ENCODE measurements at places on chromosomes 13 and 19. TPM values are rescaled to one million over a fixed set of nuclear protein-coding genes. Genes with fewer than 3 reads are reported as not detected.

DNA sequence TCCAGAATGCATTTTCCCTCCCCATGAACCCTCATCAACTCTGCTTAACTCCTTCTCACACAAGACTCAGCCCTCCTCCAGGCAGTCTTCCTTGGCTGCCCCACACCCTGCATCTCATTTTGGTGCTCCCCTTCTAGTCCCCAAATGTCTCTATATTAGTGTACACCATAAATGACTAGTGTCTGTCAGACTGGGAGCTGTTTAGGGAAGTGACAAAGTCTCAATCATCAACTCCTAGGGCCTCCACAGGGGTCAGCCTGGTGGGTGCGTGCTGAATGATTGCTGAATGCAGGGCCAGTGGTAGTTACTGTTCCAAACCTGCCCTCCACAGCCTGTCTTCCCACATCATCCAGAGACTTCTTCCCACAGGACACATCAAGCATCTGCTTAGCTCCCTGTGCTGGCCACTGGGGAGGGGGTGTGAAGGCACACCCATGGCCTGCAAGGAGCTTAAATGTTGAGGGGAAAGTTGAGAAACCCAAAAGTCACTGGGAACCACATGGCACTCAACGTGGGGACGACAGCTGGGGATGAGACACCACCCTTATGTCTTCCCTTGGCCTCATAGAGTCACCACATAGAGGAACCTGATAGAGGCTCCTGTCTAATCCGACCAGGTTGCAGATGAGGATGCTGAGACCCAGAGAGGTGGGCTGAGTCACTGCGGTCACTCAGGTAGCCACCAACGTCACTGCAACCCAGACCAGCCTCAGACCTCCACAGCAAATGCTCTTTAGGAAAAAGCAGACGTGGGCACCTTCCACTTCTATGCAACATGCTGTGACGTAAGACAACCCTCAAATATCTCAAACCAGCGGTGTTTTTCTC lies 79.3 kb upstream of the TM9SF2 start:
- no peak for DNase-seq
- H3K4me3 ChIP-seq: no peak overlapping the region
- no peak overlapping the region for H3K27ac ChIP-seq
- no peaks in the 10 kb centered on the region for H3K36me3 ChIP-seq

IGFL3 gene
- not detected for total RNA-seq

DNA sequence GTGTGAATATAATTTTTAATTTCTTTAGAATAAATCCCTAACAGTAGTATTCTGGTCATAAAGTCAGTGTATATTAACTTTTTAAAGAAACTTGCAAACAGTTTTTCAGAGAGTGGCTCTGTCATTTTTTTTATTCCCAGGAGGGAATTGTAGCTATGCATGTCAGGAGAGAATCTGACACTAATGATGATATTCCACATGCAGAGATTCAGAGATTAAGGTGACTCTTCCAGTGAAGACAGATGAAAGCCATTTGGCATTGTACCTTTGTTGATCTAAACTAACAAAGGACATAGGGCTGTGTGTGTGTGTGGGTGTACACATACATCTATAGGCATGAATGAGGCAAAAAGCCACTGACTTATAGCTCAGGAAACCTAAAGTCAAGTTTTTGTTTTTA lies 99.9 kb downstream of the TNFSF13B start:
- DNase-seq: no peak
- no peak overlapping the region for H3K27ac ChIP-seq
- no peak overlapping the region for H3K4me3 ChIP-seq
- peaks cover 51% of the 10 kb centered on the region for H3K27me3 ChIP-seq
- no peaks in the 10 kb centered on the region for H3K4me1 ChIP-seq
- no peaks in the 10 kb centered on the region for H3K36me3 ChIP-seq

- H3K4me3 ChIP-seq: no peak overlapping the region
- no peaks in the 10 kb centered on the region for H3K36me3 ChIP-seq
- peak overlapping the region; percentile 6 for H3K27ac ChIP-seq
- peaks cover 30% of the 10 kb centered on the region for H3K4me1 ChIP-seq
- H3K27me3 ChIP-seq: no peaks in the 10 kb centered on the region
These were observed 640.1 kb upstream of the KLF12 start for GRCh38 chr13:74774264-74774663.

DNA sequence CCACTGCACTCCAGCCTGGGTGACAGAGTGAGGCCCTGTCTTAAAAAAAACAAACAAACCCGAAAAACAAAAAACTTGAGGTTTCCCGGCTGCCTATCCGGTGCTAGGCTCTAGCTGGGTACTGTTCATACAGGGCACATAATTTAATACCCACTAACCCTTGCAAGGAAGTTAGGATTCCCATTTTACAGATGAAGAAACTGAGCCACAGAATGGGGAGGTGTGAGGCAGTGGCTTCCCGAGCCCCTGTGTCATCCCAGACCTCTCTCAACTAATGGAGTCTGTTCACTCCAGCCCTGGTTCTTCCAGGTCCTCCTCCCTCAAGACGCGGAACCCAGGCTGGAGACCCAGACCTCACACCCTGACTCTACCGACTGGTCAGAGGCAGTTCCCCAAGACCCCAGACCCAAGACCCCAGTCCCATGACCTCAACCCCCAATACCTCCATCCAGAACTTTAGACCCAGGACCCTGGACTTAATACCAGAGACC lies 576 bp downstream of the APBA3 start:
- H3K4me3 ChIP-seq: peak overlapping the region; percentile 96
- H3K27ac ChIP-seq: peak overlapping the region; percentile 98
- no peaks in the 10 kb centered on the region for H3K27me3 ChIP-seq
- peaks cover 25% of the 10 kb centered on the region for H3K4me1 ChIP-seq
- H3K36me3 ChIP-seq: peaks cover 3% of the 10 kb centered on the region

- H3K27ac ChIP-seq: no peak overlapping the region
- no peaks in the 10 kb centered on the region for H3K4me1 ChIP-seq
- DNase-seq: peak; percentile 63
- no peaks in the 10 kb centered on the region for H3K36me3 ChIP-seq
- H3K27me3 ChIP-seq: no peaks in the 10 kb centered on the region
These were observed 41.7 kb downstream of the ZNF85 start for GRCh38 chr19:20964798-20965197.

GRCh38 chr13:85197431-85197830 lies 601.8 kb downstream of the SLITRK6 start:
- no peak for DNase-seq
- H3K27ac ChIP-seq: no peak overlapping the region
- H3K4me3 ChIP-seq: no peak overlapping the region
- no peaks in the 10 kb centered on the region for H3K27me3 ChIP-seq
- no peaks in the 10 kb centered on the region for H3K4me1 ChIP-seq

- H3K27me3 ChIP-seq: no peaks in the 10 kb centered on the region
- H3K36me3 ChIP-seq: no peaks in the 10 kb centered on the region
- no peak overlapping the region for H3K27ac ChIP-seq
These were observed 56.0 kb downstream of the ZNF536 start for GRCh38 chr19:30428092-30428680.

PRODH2 gene
- total RNA-seq: not detected

GRCh38 chr13:114314074-114314912 lies at the start of gene CHAMP1:
CHAMP1 (plus strand) TSS chr13:114314503; CDS start chr13:114323843, 9,340 bp downstream.
- H3K4me1 ChIP-seq: peaks cover 48% of the 10 kb centered on the region
- peak within 1 kb of the TSS; percentile 85 for H3K4me3 ChIP-seq
- DNase-seq: peak; percentile 98
- no peaks in the 10 kb centered on the region for H3K27me3 ChIP-seq

SPACA7 gene
- total RNA-seq: not detected

GRCh38 chr19:41784743-41785142 lies 11.6 kb upstream of the CEACAM3 start:
- H3K4me3 ChIP-seq: no peak overlapping the region
- no peaks in the 10 kb centered on the region for H3K4me1 ChIP-seq
- no peak for DNase-seq
- H3K27ac ChIP-seq: no peak overlapping the region
- H3K36me3 ChIP-seq: no peaks in the 10 kb centered on the region
- H3K27me3 ChIP-seq: peaks cover 42% of the 10 kb centered on the region

- H3K27ac ChIP-seq: no peak overlapping the region
- no peaks in the 10 kb centered on the region for H3K36me3 ChIP-seq
- no peaks in the 10 kb centered on the region for H3K4me1 ChIP-seq
- no peak for DNase-seq
These were observed 10.6 kb downstream of the CYP4F11 start for GRCh38 chr19:15923702-15924101.

DNA sequence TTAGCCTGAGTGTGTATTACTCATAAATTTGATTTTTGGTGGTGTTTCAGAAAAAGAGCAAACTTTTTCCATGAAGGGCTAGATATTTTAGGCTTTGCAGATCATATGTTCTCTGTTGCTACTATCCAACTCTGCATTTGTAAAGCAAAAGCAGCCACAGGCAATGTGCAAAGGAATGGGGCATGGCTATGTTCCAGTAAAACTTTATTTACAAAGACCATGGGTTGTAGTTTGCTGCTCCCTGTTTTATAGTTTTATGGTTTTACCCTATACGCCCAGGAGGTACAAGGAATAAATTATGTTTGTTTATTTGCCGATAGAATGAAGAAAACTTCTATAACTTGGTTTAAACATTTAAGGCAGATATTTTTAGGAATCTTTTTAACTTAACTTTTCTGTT lies 23.6 kb downstream of the IFT88 start:
- no peak for DNase-seq
- no peaks in the 10 kb centered on the region for H3K4me1 ChIP-seq

GRCh38 chr13:104296286-104296685 lies 1230.1 kb upstream of the SLC10A2 start:
- no peak for DNase-seq
- H3K27ac ChIP-seq: no peak overlapping the region
- H3K36me3 ChIP-seq: no peaks in the 10 kb centered on the region
- H3K4me3 ChIP-seq: no peak overlapping the region
- H3K4me1 ChIP-seq: no peaks in the 10 kb centered on the region
- no peaks in the 10 kb centered on the region for H3K27me3 ChIP-seq

DNA sequence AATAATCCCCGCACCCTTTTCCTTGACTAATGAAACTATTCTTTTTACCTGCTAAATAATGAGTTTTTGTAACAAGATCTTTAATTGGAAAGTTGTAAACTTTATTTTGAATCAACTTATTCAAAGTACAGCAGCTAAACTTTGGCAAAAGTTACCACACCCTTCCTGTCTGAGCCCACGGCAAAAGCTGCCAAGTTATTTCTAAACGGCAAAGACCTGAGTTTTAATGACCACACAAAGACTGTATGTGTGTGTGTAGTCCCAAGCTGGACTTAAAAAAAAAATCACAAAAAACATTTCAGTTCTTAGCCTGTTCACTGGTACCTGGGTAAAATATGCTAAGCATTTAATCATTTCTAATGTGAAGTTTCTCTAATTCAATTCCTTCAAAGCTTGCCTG lies 60.7 kb downstream of the ZAR1L start:
- no peaks in the 10 kb centered on the region for H3K36me3 ChIP-seq
- no peak for DNase-seq
- H3K4me1 ChIP-seq: peaks cover 12% of the 10 kb centered on the region

Measured in osteocyte (in vitro differentiated cells).